ENCODE measurements at places on chromosomes 13 and 19. TPM values are rescaled to one million over a fixed set of nuclear protein-coding genes. Genes with fewer than 3 reads are reported as not detected.

Gene FCAR
- total RNA-seq, result not detected

Gene RFXAP
- 2.9 TPM for total RNA-seq

DNA sequence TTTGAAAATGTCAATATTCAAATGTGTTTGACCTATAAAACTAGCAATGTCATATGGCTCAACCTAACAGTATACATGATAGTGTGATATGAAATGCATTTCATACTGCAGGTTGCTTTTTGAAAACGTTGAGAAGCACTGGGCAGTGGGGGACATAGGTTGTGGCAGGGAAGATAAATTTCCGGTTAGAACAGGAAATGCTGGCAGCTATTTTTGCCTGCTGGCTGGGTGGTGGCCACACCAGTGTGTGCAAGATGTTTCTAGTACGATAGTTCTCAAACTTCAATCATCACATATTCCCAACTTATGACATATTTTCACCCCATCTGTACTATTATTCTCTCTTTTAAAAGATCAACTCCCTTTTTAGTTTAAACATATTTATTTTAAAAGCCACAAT, 17.2 kb downstream of the FXYD5 start:
- DNase-seq, result no peak

- DNase-seq, result peak; percentile 46
Observed at GRCh38 chr19:37778613-37779126, 716 bp downstream of the ZNF573 start.

- peak; percentile 84 for DNase-seq
Observed at GRCh38 chr19:17718947-17719711, at the start of gene MAP1S. MAP1S (plus strand) TSS chr19:17719480; CDS start chr19:17719503, 23 bp downstream.

DNA sequence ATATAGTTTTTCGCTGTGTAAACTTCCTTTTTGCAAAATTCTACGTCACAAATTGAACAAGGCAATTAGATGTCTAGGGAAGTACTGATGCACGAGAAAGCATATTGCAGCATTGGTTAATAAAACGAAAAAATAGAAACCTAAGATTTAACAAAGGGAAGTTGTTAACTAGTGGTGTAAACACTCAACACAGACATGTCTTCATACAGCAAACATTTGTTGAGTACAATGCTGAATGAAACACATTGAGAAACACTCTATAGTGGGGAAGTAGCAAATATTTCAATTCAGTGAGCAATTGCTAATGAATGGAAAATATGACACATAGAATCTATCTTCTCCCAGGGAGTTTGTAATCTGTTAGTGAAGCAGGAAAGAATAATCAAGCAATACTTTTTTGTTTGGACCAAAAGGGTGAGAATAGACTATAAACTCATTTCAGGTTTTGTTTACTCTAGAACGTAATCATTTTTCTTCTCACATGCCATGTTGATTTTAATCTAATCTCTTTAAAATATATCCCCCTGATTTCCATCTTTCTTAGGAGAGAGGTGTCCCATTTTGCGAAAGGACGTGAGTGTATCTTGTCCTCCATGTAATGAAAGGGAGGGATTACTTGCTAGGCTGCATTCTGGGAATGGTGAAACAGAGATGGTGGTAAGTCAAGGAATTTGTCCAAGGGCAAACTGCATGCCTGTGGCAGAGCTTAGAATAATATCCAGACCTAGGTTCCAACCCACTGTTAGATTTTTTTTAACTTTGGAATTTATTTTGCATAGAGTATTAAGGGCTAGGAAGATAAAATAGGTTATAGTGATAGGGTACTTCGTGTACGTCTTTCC, 1.7 kb upstream of the ANKRD10 start:
- DNase-seq, result peak; percentile 37

DNA sequence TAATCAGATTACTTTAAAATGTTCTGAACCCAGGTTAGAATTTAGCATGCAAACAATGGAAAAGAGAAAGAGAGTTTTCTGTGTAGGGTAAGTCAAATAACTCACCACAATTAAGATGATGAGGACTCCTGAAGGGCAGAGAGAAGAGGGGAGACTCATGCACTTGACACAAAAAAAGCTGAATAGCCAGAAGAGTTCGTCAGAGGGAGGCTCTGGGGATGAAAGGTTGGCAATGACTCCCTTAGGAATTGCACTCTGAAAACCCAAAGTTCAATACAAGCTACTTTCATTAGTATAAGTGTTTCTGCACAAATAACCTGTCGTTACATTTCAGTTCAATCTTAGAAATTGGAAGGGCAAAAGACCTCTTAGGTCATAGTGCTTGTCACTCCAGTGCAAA, 434.4 kb upstream of the PCDH9 start:
- no peak for DNase-seq

- peak; percentile 3 for DNase-seq
Observed at GRCh38 chr13:57673197-57673596, 41.7 kb downstream of the PCDH17 start.

All from hepatocyte (in vitro differentiated cells).